ENCODE measurements at places on chromosomes 13 and 19. TPM values are rescaled to one million over a fixed set of nuclear protein-coding genes. Genes with fewer than 3 reads are reported as not detected.

Gene GCDH
- total RNA-seq = 20.4 TPM

Gene CD79A
- 0.79 TPM for total RNA-seq

Gene IFNL1
- total RNA-seq = not detected

Gene PCSK4
- total RNA-seq = 0.59 TPM

Gene HRC
- total RNA-seq = 13.6 TPM

Gene C1QTNF9B
- total RNA-seq = 0.20 TPM

Gene ATP8A2
- 1.1 TPM for total RNA-seq

Gene TPTE2
- total RNA-seq = not detected

Gene LPAR2
- total RNA-seq = 4.9 TPM

Gene VSTM1
- total RNA-seq = 1.7 TPM

Gene INSL3
- total RNA-seq = not detected

Gene SIN3B
- 47.8 TPM for total RNA-seq

Gene FGF22
- total RNA-seq = 1.4 TPM

Gene ZNF534
- total RNA-seq = 0.20 TPM

Gene HOMER3
- total RNA-seq = 18.8 TPM

Gene WDR88
- 0.10 TPM for total RNA-seq

Gene KIR3DL2
- not detected for total RNA-seq

Gene CYP4F2
- 0.89 TPM for total RNA-seq

Gene CLN5
- total RNA-seq = 24.9 TPM

Gene PCDH9
- 5.5 TPM for total RNA-seq

Gene ERCC5
- 55.8 TPM for total RNA-seq

Gene LYPD5
- 16.0 TPM for total RNA-seq

Gene KIR3DL1
- not detected for total RNA-seq

Gene EXOC3L2
- total RNA-seq = 0.89 TPM

Gene ZNF112
- total RNA-seq = 8.3 TPM

Gene SERP2
- 4.5 TPM for total RNA-seq

Gene DIAPH3
- total RNA-seq = 7.1 TPM

Gene RINL
- 4.6 TPM for total RNA-seq

Gene CYP4F8
- total RNA-seq = 1.8 TPM

Gene DZIP1
- total RNA-seq = 16.1 TPM

Gene IZUMO1
- 0.10 TPM for total RNA-seq

Gene CLEC4G
- 0.20 TPM for total RNA-seq

Gene AKT1S1
- total RNA-seq = 4.3 TPM

Gene OR10H2
- not detected for total RNA-seq

Gene SSC5D
- total RNA-seq = 16.5 TPM

Gene VSIG10L
- total RNA-seq = 2.3 TPM

Gene ZNF234
- 12.8 TPM for total RNA-seq

Gene IGSF23
- total RNA-seq = not detected

Gene PEAK3
- 0.20 TPM for total RNA-seq

Gene ZNF256
- total RNA-seq = 9.6 TPM

Gene ZNF784
- 3.2 TPM for total RNA-seq

Gene CPT1C
- 1.6 TPM for total RNA-seq

Gene SHD
- 1.3 TPM for total RNA-seq
